T-helper 1 cell (primary cell): ENCODE measurements at places on chromosomes 3 and 15.

- DNase-seq = peak; percentile 47
These were observed 3.7 kb downstream of the TLR9 start for GRCh38 chr3:52221563-52222318.

GRCh38 chr3:69869643-69870042, 129.9 kb upstream of the SAMMSON start:
- DNase-seq = no peak

DNA sequence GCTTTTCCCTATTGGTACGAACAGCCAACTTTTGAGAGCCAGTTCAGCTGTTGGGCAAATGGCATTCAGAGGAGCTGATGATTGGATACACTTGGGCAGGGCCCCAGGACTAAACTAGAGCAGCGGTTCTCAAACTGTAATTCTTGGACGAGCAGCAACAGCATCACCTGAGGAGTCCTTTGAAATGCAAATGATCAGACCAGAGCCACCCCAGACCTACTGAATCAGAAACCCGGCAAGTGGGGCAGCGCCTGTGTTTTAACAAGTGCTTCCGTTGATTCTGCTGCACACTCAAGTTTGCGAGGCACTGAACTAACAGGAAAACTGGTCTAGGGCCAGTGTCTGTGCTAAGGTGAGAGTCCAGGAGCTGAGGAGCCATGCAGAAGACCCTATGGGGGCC, 239.7 kb downstream of the UACA start:
- DNase-seq = no peak

GRCh38 chr3:31762097-31762764, 218.8 kb downstream of the OSBPL10 start:
- no peak for DNase-seq

DNA sequence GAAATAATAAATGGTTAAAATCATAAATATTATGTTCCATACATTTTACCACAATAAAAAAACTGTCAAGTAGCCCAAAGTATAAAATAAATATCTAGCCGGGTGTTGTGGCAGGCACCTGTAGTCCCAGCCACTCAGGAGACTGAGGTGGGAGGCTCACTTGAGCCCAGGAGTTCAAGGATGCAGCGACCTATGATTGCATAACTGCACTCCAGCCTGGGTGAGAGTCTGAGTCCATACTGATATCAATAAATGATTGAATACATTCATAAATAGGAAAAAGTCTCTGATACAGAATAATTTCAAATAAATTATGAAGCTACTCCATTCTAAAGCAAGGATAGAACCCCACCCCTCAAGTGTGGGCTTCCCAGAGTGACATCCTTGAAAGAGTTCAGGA, 68.5 kb upstream of the GATA2 start:
- no peak for DNase-seq

DNA sequence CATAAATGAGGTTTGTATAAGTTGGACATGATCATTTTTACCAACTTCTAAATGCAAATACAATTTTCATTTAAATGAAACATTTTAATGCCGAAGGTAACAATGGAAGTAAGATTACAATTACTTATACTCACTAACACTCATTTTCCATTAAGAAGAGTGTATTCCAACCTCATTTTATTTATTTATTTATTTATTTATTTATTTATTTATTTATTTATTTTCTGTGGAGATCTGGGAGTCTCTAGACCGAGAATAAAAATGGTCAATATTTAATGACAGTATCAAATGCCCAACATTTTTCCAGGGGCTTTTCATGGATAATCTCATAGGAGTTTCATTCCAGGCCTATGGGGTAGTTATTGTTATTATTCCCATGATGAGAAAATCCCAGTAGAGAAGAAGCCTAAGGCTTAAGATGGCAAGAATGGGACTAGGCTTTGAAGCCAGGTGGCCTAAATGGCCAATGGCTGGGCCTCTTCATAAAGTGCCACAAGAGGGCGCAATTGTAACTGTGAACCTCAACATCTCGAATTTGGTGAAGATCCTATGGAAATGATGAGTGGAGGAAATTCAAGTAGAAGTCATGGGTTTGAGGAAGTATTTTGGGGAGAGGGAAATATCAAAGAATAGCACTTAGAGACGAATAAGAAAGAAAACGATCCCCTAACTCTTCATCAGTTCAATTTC, 21.3 kb downstream of the VGLL3 start:
- no peak for DNase-seq

- DNase-seq = no peak
These were observed 1050.0 kb downstream of the TBL1XR1 start for GRCh38 chr3:176147251-176147650.

DNA sequence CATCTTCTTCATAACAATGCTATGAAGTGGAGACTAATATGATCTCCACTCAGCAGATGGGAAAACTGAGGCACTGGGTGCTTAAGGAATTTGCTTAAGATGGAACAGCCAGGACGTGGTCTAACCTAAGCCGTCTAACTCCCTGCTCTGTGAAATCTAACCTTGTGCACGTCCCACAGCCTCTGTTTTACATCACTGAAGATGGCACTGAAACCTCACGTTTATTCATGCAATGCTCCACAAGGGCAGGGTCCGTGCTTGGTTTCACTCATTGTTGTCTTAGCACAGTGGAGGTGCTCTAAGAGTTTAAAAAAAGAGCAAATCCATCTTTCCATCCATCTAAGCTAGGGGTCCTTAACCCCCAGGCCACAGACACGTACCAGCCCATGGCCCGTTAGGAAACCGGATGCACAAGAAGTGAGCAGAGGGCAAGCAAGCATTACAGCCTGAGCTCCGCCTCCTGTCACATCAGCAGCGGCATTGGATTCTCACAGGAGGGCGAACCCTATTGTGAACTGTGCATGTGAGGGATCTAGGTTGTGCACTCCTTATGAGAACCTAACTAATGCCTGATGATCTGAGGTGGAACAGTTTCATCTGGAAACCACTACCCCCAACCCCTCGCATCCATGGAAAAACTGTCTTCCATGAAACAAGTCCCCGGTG, 118.0 kb downstream of the FOXP1 start:
- DNase-seq = no peak

GRCh38 chr3:191051037-191051436, 148.0 kb upstream of the OSTN start:
- DNase-seq = no peak

DNA sequence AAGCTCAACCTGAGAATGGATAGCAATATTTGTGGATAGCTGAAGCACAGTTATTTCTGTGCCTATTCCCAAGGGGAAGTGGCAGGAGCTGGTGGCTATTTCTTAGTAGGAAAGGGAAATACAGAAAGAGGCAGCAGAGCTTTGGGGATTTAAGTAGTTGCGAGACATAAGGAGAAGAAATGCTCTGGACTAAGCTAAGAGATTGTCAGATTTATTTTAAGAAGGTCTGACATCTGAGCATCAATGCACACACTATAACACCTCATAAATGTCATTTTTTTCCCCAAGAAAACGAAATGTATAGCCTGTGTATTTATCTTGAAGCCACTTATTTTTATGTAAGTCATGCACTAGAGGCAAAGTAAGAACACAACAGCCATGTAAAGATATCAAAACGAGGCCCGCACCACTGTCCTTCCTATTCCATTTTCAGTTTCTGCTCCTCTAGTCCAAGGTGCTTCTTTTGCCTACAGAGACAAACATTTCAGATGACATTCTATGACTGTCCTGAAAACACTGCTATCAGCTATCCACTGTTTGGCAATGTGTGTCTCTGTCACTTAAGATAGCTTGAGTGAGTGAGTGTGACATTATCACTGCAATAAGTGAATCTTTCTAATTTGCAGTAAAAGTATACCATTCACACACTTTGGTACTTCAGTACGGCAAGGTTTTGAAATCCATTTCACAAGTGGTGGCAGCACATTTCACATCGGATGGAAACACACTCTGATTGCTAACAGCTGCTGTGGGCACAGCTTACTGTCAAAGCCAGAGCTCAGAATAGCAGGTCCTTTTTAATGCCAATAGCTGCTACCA, 62.7 kb upstream of the ICE2 start:
- DNase-seq = no peak

- DNase-seq = no peak
These were observed 102.9 kb downstream of the FNDC3B start for GRCh38 chr3:172142051-172142863.

- no peak for DNase-seq
These were observed 63.9 kb upstream of the RGMA start for GRCh38 chr15:93152951-93153350.

DNA sequence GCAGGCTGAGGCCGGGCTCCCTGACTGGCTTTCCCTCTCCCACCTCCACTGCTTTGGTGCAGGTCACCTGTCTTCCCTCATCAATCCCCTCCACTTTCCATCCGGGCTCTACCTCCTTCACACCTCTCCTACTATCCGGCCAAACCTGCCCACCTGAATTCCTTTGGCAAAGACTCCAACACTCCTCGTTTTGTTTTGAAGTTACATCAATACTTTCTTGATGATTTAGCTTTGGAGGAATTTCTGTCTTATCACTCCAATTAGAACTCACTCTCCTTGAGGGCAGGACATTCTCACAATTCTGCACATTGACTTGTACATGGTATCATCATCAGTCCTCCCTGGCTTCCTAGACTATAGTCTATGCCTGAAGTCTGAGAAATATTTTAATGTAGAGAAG, 20.4 kb downstream of the LDHAL6B start:
- no peak for DNase-seq

DNA sequence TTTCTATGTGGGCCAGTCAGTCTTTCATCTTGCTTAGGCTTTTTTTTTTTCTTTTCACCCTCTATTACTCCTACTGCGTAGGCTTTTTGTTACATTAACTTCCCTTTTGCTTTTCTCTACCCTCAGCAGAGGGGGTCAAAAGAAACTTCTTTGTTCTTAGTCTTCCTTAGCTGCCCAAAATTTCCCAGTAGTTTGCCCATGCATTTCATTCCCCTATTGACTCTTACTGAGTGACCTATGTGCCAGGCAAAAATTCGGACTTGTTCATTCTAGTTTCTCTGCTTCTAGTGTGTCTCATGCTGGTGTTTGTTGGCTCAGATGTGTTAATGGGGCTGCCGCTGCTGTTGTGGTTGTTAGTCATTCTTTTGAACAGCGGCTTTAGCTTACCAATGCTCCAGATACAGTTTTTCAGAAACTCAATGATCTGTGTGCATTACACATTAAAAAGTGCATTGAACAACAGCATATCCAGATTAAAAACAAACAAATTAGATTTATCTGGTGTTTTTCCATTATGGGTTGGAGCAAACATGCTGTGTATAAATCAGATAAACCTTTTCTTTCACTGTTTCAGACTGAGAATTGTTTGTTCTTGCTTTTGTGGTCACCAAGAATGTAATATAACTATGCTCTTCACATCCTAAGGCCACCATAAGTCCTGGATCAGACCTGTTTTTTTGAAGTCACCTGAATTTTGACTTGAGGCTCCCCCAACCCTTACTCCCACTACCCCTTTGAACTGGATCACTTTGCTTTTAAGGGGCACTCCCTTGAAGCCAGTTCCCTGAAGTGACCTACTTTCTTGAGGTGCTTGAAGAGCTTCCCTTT, 43.1 kb downstream of the PDE8A start:
- DNase-seq = no peak

- DNase-seq = no peak
These were observed 27.9 kb downstream of the FRG2C start for GRCh38 chr3:75692061-75692460.

DNA sequence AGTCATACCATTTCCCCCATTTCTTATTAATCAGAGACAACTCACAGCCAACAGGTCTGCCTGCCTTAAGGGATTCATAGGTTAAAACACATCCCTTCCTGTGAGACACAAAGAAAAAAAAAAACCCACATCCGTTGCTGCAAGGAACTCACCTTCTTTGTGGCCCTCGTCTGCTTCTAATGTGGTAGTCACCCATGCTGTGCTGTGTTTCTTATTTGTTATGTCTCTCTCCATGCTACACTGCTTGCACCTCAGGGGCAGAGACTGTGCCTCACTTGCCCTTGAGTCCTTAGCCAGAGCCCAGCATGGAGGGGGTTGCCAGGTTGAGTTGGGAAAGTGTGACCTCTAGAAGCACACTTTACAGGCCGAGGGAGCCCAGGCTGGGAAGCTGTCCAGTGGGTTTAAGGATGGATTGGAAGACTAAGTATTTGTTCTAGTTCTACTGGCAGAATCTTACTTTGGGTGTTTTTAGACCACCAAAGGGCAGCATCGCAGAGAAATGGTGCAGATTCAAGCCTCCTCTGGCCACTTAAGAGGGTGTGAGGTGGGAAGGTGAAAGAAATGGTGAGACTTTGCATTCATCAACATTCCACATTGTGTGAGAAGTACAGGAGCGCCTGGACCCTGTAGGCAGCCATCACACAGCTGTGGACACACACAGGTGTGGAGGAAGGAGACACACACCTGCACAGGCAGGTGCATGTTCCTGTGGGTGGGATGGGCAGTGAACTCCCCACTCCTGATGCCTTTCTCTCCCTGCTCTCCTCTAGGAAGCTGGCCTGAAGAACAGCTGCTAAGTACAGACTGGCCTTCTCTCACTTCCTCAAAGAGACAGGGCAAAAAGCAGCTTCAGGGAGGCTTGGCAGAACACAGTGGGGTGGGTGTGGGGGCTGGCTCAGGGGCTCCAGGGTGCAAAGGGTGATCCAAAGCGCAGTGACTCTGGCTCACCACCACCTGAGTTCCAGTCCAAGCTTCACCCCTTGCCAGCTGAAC, 48.8 kb downstream of the GLB1 start:
- no peak for DNase-seq

- DNase-seq = no peak
These were observed 50.0 kb upstream of the NMD3 start for GRCh38 chr3:161171113-161171512.

DNA sequence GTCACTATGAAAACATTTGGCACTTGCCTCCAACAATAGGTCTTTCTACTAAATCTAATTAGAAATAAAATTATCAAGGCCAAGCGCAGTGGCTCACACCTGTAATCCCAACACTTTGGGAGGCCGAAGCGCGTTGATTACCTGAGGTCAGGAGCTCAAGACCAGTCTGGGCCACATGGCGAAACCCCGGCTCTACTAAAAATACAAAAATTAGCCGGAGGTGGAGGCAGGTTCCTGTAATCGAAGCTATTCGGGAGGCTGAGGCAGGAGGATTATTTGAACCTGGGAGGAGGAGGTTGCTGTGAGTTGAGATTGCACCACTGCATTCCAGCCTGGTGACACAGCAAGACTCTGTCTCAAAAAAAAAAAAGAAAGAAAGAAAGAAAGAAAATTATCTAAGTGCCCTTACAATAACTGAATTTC, 1.6 kb upstream of the PLD1 start:
- no peak for DNase-seq

DNA sequence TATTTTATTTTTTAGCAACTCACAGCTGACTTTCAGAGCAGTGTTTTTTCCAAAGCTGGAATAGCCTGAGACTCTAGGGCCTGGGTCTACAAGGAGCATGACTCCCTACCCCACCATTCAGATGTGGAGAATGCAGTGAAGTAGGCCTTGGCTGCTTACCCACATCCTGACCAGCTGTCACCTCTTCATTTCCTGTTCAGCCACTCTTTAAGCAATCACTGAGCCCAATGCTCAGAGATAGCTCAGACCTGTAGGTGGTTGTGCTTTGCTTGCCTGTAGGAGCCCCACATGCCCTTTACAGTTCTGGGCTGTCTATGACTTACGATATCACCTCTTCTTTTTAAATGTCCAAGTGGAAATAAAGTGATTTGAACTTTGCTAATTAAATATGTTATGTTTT, 148.1 kb downstream of the NEK11 start:
- DNase-seq = no peak
